ENCODE measurements at places on chromosomes 4 and X.

DNA sequence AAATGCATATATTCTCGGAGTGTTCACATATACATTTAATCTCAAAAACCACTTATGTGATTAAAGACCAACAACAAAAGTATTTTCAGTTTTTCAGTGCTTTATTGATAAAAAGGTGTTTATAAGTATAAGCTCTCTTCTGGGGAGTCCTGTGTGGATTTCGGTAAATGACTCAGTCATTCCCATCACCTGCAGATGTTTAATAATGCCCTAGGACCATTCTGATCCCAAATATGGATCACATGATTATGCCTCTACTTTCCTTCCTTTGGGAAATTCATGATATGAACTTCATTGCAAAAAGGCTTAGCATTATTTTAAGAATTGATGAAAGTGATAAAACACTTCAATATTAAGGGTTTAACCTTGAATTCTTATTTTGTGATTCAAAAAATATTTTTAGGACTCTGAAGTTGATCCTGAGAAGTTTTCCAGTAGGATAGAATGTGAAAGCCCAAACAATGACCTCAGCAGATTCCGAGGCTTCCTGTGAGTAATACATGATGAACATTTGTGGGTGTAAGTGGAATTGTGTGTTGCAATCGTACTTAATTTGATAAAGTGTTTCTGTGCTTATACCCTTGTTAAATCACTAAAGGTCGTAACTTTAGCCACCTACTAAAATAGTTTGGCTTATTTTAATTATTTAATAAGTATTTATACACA is 40.2 kb downstream of the ATP10D start:
- DNase-seq: no peak

DNA sequence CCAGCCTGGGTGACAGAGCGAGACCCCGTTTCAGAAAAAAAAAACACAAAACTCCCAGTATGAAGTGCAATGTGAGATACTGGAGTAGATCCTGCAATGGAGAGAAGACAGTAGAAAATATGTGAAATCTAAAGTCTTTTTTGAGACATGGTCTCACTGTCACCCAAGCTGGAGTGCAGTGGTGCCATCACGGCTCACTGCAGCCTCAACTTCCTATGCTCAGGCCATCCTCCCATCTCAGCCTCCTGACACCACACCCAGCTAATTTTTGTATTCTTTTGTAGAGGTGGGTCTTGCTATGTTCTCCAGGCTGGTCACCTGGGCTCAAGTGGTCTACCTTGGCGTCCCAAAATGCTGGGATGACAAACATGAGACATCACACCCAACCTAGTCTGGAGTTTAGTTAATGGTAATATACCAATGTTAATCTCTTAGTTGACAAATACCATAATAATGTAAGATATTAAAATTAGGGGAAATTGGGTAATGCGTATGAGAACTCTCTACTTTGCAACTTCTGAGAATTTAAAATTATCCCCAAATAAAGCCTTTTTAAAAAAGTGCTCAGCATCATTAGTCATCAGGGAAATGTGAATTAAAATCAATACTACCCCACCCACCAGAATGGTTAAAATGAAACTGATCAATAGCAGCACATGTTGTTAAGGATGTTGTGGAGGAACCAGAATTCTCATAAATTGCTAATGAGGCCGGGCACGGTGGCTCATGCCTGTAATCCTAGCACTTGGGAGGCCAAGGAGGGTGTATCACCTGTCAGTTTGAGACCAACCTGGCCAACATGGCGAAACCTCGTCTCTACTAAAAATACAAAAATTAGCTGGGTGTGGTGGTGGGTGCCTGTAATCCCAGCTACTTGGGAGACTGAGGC is 15.0 kb downstream of the RBMX start:
- DNase-seq: no peak

DNA sequence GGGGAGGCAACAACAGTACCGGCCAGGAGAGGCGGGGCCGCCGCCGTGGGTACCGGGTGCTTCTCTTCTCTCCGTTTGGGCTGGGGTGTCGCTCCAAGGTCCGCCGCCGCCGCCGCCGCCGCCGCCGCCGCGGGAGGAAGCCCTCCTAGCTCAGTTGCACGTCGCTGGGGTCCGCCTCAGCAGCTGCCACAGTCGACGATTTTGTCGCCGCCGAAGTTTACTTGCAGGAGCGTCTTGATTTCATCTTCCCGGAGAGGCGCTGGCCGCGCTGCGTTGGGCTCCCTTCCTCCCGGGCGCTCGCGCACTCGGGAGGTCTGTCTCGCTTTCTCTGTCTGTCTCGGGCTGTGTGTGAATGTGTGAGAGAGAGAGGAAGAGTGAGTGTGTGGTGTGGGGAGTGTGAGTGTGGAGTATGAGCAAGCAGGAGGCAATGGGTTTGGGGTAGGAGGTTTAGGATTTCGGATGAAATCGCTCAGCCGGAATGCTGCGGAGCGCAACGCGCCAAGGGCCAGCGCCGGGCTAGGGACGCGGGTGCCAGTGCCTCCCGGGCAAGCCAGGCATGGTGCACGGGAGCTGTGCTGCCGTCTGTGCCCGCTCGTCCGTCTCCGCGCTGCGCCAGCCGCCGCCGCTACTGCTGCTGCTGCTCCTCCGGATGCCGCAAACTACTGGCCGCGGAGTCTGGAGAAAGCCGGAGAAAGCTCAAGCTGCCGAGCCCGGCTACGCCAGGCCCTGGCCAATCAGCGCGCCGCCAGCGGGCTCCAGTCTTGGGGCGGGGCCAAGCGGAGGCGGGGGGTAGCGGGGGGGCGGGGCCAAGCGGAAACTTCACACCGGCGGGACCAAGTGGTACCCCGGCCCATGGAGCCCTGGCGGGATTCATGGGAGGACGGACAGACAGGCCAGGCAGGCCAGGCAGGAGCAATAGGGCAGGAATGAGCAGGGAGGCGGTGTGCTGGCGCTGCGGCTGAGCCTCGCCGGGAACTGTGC is at the start of gene PCDH19:
PCDH19 (minus strand) TSS at position 664 of the 981 bp plus-strand sequence. CDS start 1,676 bp downstream, outside the sequence.
- DNase-seq: peak; percentile 69

GRCh38 chr4:5566526-5566925 is 141.8 kb downstream of the EVC2 start:
- DNase-seq: no peak

- no peak for DNase-seq
Observed at GRCh38 chrX:13001961-13002671, 27.2 kb downstream of the TMSB4X start.

DNA sequence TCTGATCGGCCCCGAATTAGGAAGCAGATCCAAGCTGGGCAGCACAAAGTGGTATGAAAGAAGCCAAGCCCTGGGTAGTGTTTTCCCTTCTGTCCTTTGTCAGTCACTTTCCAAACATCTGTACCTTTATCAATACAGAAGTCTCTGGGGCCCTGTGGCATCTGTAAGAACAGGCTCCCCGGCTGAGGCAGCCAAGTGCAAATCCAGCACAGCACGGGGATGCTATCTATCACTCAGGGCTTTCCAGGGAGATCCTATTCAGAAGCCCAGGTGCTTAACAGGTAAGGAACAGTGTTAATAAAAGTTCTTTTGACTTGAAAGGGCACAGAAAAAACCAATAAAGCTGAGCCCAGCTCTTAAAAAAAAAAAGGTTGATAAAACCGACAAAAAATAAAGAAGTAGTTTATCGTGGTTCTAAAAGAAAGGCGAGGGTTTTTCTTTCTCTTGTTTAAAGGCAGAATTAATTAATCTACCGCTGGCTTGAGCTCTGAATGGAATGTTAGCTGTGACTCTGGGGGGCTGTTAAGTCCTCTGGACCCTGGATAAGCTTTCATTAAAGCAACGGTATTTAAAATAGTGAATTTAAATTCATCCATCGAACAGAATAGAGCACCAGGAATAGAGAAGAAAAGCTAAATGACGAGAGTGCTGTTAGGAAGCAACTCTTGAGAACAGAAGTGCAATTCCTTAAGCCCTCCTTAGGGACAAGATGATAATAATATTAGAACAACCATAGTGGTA is 119.1 kb upstream of the GATB start:
- DNase-seq: no peak

DNA sequence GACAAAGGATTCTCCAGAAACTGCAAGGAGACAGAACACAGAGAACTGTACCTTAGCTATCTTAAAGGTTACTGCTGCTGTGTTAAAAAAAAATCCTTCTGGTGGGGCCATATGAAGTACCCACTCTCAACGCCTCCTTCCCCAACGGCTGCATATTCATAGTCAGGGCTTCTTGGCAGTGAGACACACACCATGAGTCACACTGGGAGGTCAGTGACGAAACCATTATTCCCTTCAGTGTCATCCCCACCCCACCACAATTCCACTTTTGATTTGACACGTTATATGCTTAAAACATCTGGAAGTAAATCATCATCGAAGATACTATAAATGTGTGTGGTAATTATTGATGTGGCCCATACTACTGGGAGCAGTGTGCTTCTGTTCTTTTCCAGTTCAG is 271.5 kb downstream of the LDB2 start:
- no peak for DNase-seq

DNA sequence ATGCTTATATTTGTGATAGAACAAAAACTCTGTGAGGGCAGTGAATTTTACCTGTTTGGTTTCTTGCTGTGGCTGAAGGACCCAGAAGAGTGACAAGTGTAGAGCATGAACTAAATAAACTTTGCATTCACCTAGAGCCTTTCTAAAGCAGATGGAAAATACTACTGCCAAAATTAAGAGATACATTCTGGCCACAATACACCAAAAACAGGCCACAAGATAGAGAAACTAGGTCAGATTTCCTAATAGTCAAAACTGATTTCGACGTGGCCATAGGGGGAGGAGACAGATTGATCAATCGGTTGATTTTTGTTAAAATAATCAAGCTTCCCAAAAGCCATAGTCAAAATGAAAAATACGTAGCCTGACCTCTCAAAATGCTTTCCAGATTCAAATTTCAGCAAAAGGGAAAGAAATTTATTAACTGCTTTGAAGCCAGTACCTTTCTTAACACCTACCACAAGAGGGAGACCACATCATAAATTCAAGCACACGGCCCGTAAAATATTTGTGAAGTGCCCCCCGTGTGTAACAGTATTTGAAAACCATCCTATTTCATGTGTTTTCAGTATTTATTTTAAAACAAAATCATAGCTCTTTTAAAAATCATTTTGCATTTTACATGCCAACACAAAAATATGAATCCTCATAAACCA is 132.4 kb downstream of the CORIN start:
- no peak for DNase-seq

DNA sequence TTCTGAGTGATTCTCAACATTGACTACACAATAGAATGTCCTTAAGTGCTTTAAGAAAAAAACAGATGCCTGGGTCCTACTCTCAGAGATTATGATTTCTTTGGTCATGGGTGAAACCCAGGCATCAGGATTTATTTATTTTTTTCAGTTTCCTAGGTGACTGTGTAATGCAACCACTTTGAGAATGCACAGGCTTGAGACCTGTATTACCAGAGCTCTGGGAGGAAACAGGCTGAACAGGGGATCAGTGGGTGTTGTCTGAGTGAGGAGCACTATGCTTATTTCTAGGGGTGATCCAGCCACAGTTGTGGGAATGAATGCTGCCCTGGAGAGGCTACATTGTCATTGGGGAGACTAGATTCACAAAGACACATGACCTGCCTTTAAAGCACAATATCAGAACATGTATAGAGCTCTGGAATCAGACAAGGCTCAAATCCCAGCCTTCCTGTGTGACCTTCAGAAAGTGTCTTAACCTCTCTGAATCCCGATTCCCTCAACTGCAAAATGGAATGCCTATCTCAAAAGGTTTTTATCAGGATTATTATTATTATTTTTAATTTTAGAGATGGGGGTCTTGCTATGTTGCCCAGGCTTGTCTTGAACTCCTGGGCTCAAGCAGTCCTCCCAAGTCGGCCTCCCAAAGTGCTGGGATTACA is 61.6 kb upstream of the PRPS1 start:
- no peak for DNase-seq

GRCh38 chr4:92483341-92483740 is 179.6 kb downstream of the GRID2 start:
- DNase-seq: no peak

GRCh38 chr4:41133454-41134018 is 80.8 kb downstream of the APBB2 start:
- DNase-seq: no peak

DNA sequence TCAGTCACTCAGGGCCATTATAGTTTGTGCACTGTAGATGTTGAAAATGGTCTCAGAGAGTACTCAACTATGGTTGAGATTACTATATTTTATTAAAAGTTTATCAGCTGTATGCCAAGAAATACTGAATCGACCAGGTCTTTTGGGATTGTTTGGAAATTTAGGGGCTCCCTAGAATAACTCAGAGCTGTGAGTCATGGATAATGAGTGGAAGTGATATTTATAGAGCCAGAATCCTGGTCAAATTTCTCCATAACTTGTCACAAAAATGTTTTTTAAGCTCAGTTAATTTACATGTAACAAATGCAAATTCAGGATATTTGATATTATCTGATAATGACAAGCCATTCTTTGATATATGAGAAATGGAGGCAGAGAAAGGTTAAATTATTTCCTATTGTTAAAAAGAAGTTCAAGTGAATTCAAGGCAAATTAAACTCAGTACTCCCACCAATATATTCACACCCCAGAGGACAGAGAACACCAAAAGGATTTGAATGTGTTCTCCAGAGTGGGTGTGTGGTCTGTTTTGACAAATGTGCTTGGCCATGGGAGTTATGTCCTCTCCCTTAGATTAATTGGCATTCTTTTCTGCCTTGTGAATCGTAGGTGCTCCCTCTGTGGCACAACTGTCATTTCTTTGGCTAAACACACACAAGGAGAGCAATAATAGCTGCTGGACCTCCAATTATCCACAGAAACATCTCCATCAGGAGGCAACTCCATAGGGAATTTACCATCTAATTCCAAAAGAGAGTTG is 37.7 kb downstream of the ARHGAP24 start:
- no peak for DNase-seq

DNA sequence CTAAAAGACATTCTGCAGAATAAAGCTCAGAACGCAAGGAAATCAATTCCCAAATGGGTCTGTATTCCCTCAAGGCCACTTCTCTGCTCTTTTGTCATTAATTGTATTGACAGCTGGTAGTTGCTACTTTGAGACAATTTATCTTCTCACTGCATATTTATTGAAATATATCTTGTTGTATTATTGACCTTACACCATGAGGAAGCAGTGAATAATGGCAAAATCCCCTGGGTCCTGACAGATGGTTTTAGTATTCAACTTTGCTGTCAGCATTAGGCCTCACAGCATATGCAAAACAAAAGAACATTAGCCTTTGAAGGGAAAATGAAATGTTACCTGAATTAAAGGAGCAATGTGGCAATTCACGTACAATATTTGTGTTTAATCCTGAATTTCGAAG is 406.1 kb upstream of the TRAM1L1 start:
- DNase-seq: no peak

DNA sequence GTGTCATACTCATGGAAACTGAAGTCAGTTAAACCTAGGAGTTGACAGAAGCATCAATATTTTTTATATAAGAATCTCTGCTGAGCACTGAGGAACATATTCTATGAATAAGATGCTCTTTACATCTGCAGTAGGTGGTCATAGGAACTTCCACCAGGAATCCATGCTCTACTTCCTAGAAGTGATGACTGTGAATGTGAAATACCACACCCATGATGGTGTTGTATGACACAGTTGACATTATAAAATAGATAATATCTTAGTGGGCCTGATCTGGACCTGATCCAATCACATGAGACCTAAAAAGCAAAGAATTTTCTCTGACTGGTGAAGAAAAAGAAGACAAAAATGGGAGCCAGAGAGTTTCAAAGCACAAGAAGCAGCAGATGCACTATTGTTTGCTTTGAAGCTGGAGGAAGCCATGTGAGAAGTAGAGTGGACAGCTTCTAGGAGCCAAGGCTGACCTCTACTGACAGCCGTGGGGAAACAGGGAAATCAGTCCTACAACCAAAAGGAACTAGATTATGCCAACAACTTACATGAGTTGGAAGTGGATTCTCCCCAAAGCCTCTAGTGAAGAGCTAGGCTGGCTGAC is 68.6 kb upstream of the HS3ST1 start:
- DNase-seq: no peak

- DNase-seq: no peak
Observed at GRCh38 chr4:23423540-23423939, 466.3 kb downstream of the PPARGC1A start.
